Airway epithelial cell (primary cell): ENCODE measurements at places on chromosomes 13 and 19. TPM values are rescaled to one million over a fixed set of nuclear protein-coding genes. Genes with fewer than 3 reads are reported as not detected.

The HNRNPUL1 gene
- 117 and 139 TPM in 2 replicates for total RNA-seq

The PCDH8 gene
- not detected in 2 replicates for total RNA-seq

The INSR gene
- 5.6 and 6.1 TPM in 2 replicates for total RNA-seq

The FBXL12 gene
- 21.2 and 25.3 TPM in 2 replicates for total RNA-seq

The ZNF737 gene
- total RNA-seq: 3.4 and 3.5 TPM in 2 replicates

The MTRF1 gene
- 4.2 and 7.8 TPM in 2 replicates for total RNA-seq

The ICAM5 gene
- 3.6 and 4.9 TPM in 2 replicates for total RNA-seq

The LAMP1 gene
- 152 and 184 TPM in 2 replicates for total RNA-seq

The ZNF135 gene
- total RNA-seq: 0.92 and 1.0 TPM in 2 replicates

The CYP4F12 gene
- 0.49 and 0.65 TPM in 2 replicates for total RNA-seq

The CNMD gene
- total RNA-seq: not detected in 2 replicates

The C19orf67 gene
- total RNA-seq: not detected in 2 replicates

The PROZ gene
- total RNA-seq: not detected in 2 replicates

The PTH2 gene
- not detected in 2 replicates for total RNA-seq

The PSG6 gene
- total RNA-seq: not detected in 2 replicates

The IFI30 gene
- total RNA-seq: 9.2 and 15.6 TPM in 2 replicates

The CGB5 gene
- total RNA-seq: not detected in 2 replicates

The PTGER1 gene
- 0.35 and 1.0 TPM in 2 replicates for total RNA-seq

The KLK11 gene
- 42.9 and 68.4 TPM in 2 replicates for total RNA-seq

The BEST2 gene
- not detected in 2 replicates for total RNA-seq

The PDX1 gene
- not detected in 2 replicates for total RNA-seq

The PEX11G gene
- total RNA-seq: 3.9 and 4.5 TPM in 2 replicates

The IGFL1 gene
- total RNA-seq: 0.37 and 0.85 TPM in 2 replicates

The KLC3 gene
- 50.2 and 51.0 TPM in 2 replicates for total RNA-seq

The TMPRSS9 gene
- total RNA-seq: 0.05 TPM in 1 of 2 replicates, not detected in the other

The ATCAY gene
- total RNA-seq: not detected in 2 replicates

The OR4F17 gene
- total RNA-seq: not detected in 2 replicates

The ZNF491 gene
- total RNA-seq: 0.35 and 0.65 TPM in 2 replicates

The TUBA3C gene
- total RNA-seq: not detected in 2 replicates

The NLRP9 gene
- total RNA-seq: not detected in 2 replicates

The HNRNPM gene
- 112 and 123 TPM in 2 replicates for total RNA-seq

The TDRD12 gene
- total RNA-seq: 0.35 and 0.74 TPM in 2 replicates

The ZNF177 gene
- total RNA-seq: 0.70 and 0.71 TPM in 2 replicates

The MISP3 gene
- total RNA-seq: 2.3 and 2.6 TPM in 2 replicates

The GNG8 gene
- total RNA-seq: not detected in 2 replicates

The PBX4 gene
- total RNA-seq: 0.35 TPM in 1 of 2 replicates, not detected in the other

The MYO9B gene
- 37.3 and 47.1 TPM in 2 replicates for total RNA-seq

The MBD3L2 gene
- total RNA-seq: not detected in 2 replicates

The SIGLEC12 gene
- total RNA-seq: not detected in 2 replicates

The CHMP2A gene
- total RNA-seq: 132 and 155 TPM in 2 replicates

The SLC8A2 gene
- 0.28 and 1.3 TPM in 2 replicates for total RNA-seq

The CEACAM3 gene
- not detected in 2 replicates for total RNA-seq

The CD79A gene
- total RNA-seq: not detected in 2 replicates

The PCDH9 gene
- total RNA-seq: 0.35 and 0.37 TPM in 2 replicates

The ZBTB7A gene
- 59.9 and 61.2 TPM in 2 replicates for total RNA-seq

The ZNF726 gene
- total RNA-seq: 3.0 and 3.1 TPM in 2 replicates

The PDE4C gene
- total RNA-seq: not detected in 2 replicates

The CYP2B6 gene
- not detected in 2 replicates for total RNA-seq

The ZNF541 gene
- total RNA-seq: 0.07 TPM in 1 of 2 replicates, not detected in the other

The FPR1 gene
- not detected in 2 replicates for total RNA-seq

The PSG1 gene
- not detected in 2 replicates for total RNA-seq

The CD70 gene
- 0.35 TPM in 1 of 2 replicates, not detected in the other for total RNA-seq

The KLK3 gene
- not detected in 2 replicates for total RNA-seq

The SIAH3 gene
- total RNA-seq: not detected in 2 replicates

The NXNL1 gene
- total RNA-seq: not detected in 2 replicates

The ZNF546 gene
- total RNA-seq: 0.09 and 0.78 TPM in 2 replicates

The ZNF415 gene
- 0.84 and 2.3 TPM in 2 replicates for total RNA-seq

The TINCR gene
- 14.8 and 16.9 TPM in 2 replicates for total RNA-seq

The BRCA2 gene
- 3.2 and 9.5 TPM in 2 replicates for total RNA-seq
